RWPE2 (cell line): ENCODE measurements at places on chromosomes 1 and 21.

- H3K4me3 ChIP-seq: no peak overlapping the region
- no peaks in the 10 kb centered on the region for H3K36me3 ChIP-seq
- no peaks in the 10 kb centered on the region for H3K27me3 ChIP-seq
- H3K4me1 ChIP-seq: no peaks in the 10 kb centered on the region
- H3K27ac ChIP-seq: no peak overlapping the region
- DNase-seq: no peak
Observed at GRCh38 chr1:216178281-216178680, 245.0 kb downstream of the USH2A start.

DNA sequence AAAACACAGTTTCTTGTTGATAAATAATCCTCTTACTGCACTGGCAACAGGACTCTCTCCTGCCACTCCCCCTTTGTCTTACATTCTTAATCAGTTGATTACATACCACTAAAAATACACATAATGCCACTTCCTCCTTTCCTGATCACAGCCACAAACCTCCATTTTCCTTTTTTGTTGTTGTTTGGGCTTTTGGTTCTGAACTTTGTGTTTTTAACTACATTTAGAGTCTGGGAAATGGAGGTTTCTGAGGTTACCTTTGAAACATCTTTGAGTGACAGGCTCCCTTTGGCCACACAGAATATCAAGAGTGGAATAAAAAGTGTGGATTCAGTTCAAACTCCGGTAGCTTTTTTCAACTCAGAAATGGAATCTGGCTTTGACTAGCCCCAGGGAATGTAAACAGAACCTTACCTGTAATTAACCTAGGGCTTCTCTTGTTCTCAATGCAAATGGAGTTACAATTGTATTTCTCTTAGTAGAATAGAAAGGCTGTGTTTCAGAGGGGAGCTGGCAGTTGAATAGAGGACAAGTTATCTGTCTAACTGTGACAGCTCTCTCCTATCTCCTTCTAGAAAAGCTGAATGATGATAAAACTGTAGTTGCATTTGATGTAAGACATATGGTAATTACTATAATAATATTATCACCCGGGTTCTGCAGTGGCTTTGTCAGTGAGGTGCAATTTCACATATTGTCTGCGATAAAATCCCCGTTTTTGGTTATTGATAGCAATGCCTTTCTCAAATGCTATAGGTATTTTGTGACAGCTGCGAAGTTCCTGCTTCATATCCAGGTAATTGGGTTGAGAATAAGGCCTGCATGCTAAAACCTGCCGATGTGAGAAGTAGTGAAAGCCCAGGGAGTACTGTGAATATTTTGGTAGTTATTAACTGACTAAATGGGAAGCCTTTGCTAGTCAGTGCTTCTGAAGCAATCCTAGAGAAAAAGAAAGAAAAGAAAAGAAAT is 66.9 kb downstream of the ST6GALNAC5 start:
- H3K4me1 ChIP-seq: no peaks in the 10 kb centered on the region
- H3K4me3 ChIP-seq: no peak overlapping the region
- H3K27me3 ChIP-seq: no peaks in the 10 kb centered on the region
- no peak for DNase-seq
- no peaks in the 10 kb centered on the region for H3K36me3 ChIP-seq
- no peak overlapping the region for H3K27ac ChIP-seq

GRCh38 chr1:236009857-236010256 is 55.0 kb downstream of the NID1 start:
- H3K27me3 ChIP-seq: no peaks in the 10 kb centered on the region
- peak overlapping the region; percentile 77 for H3K27ac ChIP-seq
- DNase-seq: no peak
- peaks cover 15% of the 10 kb centered on the region for H3K4me1 ChIP-seq

DNA sequence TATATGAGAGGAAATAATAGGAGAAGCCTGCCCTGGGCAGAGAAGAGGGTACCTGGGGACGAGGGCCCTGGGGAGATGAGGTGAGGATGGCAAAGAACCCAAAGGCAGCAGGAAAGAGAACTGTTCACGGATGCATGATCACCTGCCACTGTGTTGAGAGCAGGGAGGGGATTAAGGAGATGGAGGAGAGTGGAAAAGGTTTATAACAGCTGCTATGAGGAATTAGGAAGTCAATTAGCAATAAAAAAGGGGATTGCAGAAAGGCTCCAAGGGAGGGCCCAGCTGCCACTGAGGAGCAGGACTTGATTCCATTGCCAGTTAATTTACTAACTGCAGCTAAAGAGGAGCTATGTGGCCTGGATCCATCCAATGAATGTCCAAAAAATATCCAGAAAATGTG is 61.1 kb downstream of the GFI1 start:
- no peak for DNase-seq
- no peaks in the 10 kb centered on the region for H3K4me1 ChIP-seq
- H3K4me3 ChIP-seq: no peak overlapping the region
- H3K36me3 ChIP-seq: no peaks in the 10 kb centered on the region

DNA sequence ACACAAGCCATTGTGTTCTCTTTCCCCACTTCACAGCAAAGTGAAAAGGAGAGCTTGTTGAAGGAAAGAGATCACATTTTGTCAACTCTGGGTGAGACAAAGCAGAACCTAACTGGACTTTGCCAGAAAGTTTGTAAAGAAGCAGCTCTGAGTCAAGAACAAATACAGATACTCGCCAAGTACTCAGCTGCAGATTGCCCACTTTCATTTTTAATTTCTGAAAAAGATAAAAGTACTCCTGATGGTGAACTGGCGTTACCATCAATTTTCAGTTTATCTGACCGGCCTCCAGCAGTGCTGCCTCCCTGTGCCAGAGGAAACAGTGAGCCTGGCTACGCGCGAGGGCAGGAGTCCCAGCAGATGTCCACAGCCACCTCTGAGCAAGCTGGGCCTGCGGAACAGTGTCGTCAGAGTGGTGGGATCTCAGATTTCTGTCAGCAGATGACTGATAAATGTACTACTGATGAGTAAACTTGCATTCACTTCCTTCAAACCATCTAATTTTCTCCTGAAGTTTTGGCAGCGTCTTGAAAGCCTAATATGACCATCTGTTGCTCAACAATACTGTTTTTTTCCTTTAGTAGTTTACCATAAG is 43.7 kb downstream of the BACH1 start:
- peaks cover 77% of the 10 kb centered on the region for H3K36me3 ChIP-seq
- H3K4me1 ChIP-seq: peaks cover 54% of the 10 kb centered on the region
- no peak overlapping the region for H3K4me3 ChIP-seq
- no peaks in the 10 kb centered on the region for H3K27me3 ChIP-seq
- H3K27ac ChIP-seq: peak overlapping the region; percentile 91
- peak; percentile 86 for DNase-seq

DNA sequence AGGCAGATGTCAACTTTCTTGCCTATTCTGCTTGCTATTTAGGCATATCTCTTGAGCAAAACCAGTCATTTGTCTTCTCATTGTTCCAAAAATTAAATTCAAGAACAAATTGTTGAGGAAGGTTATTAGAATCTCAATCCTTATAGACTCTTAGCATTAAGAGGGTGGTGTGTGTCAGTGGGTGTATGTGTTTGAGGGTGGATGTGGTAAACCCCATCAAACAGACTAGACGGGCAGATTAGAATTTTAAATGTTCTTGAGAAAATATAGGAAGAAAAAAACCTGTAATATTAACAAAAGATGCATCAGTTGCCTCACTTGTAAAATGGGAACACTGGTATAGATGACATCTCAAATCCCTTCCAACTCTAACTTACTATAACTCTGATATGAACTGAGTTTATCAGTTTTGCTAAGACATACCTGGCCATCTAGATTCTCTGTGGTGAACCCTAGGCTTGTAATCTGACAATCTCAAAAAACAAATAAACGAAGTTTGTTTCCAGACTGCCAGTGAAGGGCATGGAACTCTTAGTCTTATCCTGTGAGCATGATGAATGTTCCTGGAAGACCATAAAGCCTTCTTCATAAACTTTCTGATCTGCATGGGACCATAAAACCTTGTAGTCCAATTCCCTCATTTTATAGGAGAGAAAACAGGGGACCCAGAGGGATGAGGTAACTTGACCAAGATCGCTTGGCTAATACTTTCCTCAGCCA is 176.3 kb upstream of the SGIP1 start:
- H3K27me3 ChIP-seq: no peaks in the 10 kb centered on the region
- no peak overlapping the region for H3K4me3 ChIP-seq
- H3K36me3 ChIP-seq: no peaks in the 10 kb centered on the region
- H3K27ac ChIP-seq: no peak overlapping the region

DNA sequence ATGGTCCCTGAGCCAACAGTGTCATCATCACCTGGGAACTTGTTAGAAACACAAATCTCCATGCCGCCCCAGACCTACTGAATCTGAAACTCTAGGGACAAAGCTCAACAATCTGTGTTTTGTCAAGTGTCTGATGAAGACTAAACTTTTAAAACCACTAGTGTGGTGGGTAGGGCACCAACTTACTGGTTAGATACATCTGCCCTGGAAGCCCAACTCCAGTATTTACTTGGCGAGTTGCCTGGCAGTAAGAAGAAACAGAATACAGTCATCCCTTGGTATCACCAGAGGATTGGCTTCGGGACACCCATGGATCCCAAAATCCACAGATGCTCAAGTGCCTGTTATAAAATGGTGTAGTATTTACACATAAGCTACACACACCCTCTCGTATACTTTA is 367.9 kb upstream of the DUSP10 start:
- H3K4me1 ChIP-seq: no peaks in the 10 kb centered on the region
- H3K36me3 ChIP-seq: no peaks in the 10 kb centered on the region
- no peak overlapping the region for H3K4me3 ChIP-seq
- no peak overlapping the region for H3K27ac ChIP-seq
- no peak for DNase-seq
- H3K27me3 ChIP-seq: no peaks in the 10 kb centered on the region
